ENCODE measurements at places on chromosomes 5 and 9. TPM values are rescaled to one million over a fixed set of nuclear protein-coding genes. Genes with fewer than 3 reads are reported as not detected.

Gene DOCK8
- total RNA-seq = 112 TPM

Gene LRRC19
- 0.27 TPM for total RNA-seq

Gene DNAJA1
- 155 TPM for total RNA-seq

- no peaks in the 10 kb centered on the region for H3K4me1 ChIP-seq
- DNase-seq = peak; percentile 59
- no peak within 1 kb of the TSS for H3K4me3 ChIP-seq
- no peaks in the 10 kb centered on the region for H3K36me3 ChIP-seq
- H3K27me3 ChIP-seq = no peaks in the 10 kb centered on the region
- no peak within 1 kb of the TSS for H3K27ac ChIP-seq
Observed at GRCh38 chr9:114681594-114682332, at the start of gene TEX48. TEX48 (minus strand) TSS chr9:114682192; CDS start chr9:114671723, 10,469 bp downstream.

DNA sequence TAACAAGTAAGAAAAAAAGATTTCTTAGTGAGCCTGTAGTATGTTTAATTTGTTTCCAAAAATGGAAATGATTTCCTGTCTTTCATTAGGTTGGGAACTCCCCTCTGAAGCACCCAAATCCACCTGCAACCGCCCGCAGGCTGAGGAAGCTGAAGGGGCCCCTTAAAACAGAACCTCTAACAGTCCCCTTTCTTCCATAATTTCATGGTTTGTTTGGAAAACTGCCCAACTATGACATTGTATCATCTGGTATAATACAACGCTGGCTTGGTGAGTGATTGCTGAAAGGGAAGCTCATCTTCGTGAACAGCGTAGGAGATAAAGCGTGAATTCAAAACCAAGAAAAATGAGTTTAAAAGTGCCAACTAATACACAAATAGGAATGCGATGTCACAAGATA lies 215.5 kb downstream of the FSTL4 start:
- H3K27ac ChIP-seq = no peak overlapping the region
- H3K27me3 ChIP-seq = no peaks in the 10 kb centered on the region
- no peak for DNase-seq
- no peak overlapping the region for H3K4me3 ChIP-seq

- H3K36me3 ChIP-seq = peaks cover 56% of the 10 kb centered on the region
- no peaks in the 10 kb centered on the region for H3K27me3 ChIP-seq
- peaks cover 93% of the 10 kb centered on the region for H3K4me1 ChIP-seq
- no peak overlapping the region for H3K4me3 ChIP-seq
- H3K27ac ChIP-seq = no peak overlapping the region
Observed at GRCh38 chr9:94173632-94174031, 85.5 kb upstream of the ZNF169 start.

DNA sequence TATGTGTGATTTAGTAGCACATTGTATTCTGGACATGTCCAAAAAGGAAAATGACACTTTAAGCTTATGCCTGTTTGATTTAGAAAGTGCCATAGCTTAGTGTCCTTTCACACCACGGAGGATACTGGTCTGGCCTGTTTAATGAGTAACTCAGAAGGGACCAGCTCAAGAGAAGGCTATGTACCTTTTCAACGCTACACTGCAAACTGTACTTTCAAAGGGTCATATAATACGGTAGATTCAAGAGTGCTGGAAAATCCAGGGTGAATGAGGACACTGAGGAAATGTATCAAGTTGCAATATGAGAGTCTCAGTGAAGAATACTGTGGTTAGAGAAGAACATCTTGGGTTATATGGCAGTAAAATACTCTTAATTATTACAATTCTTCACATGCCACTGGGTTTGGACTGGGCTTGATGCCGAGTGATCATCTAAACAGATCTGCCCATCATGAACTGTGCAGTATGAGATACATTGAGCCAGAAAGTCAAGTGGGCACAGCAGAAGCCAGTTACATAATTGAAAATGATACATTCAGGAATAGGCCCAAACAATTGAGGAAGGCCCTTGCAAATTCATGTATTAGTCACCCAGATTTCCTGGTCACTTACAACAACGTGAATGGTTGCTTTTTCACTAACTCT lies 1211.5 kb upstream of the CDH9 start:
- no peaks in the 10 kb centered on the region for H3K27me3 ChIP-seq
- no peak for DNase-seq
- H3K27ac ChIP-seq = no peak overlapping the region
- H3K4me3 ChIP-seq = no peak overlapping the region
- no peaks in the 10 kb centered on the region for H3K4me1 ChIP-seq
- H3K36me3 ChIP-seq = no peaks in the 10 kb centered on the region

DNA sequence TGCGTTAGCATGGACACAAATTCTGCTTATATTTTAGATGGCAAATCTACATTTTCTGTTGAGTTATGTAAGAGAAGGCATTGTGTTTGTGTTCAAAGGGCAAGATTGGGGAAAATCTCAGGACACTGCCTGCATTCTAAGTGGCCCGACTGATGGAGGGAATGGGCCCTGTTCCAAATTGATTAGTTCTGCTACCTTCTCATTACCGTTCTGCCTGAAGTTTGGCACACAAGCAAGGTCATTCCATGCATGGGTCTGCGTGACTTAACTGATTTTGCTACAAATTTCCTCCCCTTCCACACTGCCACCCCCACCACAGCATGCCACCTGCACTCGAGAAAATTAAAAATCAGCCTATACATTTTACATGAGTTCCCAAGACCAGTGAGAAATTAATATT lies 409.9 kb downstream of the BRINP1 start:
- H3K27me3 ChIP-seq = no peaks in the 10 kb centered on the region
- no peaks in the 10 kb centered on the region for H3K36me3 ChIP-seq
- H3K4me1 ChIP-seq = no peaks in the 10 kb centered on the region

DNA sequence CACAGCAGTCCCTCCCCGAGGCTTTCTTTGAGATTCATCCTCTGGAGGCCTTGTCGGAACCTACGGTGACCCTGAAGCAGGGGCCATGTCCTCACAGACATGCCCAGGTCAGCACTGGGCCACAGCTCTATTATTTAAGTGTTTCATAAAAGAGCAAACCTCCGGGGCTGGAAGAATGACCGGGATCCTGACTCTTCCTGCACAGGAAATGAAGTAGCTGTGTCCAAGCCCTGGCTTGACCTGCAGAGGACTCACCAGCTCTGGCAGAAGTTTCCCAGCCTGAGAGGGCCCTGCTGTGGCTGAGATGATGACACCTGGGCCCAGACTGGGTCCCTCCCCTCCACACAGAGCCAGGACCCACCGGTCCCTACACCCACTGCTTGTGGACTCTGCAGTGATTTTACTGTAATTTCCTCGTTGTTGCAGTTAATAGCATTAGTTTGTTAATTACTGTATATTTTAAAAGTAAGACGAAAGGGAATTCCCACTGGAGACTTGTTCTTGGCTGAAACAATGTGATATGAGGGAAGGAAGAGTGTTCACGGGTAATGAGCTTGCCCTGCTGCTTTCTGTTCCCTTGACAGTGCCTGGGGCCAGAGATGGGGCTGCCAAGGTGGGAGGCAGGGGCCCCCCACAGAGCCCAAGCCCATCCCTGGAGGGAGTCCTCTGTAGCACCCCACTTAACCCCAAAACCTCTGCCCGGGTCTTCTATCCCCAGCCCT lies 72.2 kb downstream of the PCDH1 start:
- H3K4me1 ChIP-seq = peaks cover 28% of the 10 kb centered on the region
- peak overlapping the region; percentile 76 for H3K27ac ChIP-seq
- no peak for DNase-seq
- no peak overlapping the region for H3K4me3 ChIP-seq
- peaks cover 24% of the 10 kb centered on the region for H3K27me3 ChIP-seq

DNA sequence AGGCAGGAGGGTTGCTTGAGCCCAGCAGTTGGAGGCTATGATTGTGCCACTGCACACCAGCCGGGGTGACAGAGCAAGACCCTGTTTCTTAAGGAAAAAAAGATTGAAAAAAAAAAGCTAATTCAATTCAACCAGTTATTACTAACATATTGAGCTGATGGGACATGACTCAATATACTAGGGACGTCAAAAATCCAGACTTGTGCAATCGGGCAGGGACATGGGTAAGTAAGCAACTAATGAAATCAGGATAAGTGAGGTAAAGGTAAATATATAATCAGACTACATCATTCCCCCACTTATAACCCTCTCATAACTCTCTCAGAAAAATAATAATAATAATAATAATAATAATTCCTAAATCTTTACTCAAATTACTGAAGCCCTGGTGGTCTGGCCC lies 975 bp upstream of the HAVCR1 start:
- H3K36me3 ChIP-seq = no peaks in the 10 kb centered on the region
- no peak for DNase-seq
- no peaks in the 10 kb centered on the region for H3K4me1 ChIP-seq
- H3K27ac ChIP-seq = no peak overlapping the region
- H3K27me3 ChIP-seq = no peaks in the 10 kb centered on the region
- no peak overlapping the region for H3K4me3 ChIP-seq

DNA sequence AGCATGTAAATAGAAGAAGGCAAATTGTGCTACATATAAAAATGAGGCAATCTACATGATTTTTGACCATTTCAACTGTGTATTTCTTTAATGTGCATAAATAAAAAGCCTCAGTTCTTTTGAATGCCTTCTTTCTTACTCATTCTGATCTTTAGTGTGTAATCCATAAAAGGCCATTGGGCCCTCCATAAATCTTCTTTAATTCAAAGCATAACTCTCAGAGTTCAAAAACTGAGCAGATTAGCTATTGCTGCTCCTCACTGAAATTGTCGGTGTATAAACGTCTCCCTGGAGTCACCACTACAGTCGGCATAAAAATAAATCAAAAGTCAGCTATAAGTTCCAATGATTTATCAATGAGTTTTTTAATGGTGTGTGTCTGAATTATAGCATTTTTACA lies 45.3 kb upstream of the ADAMTSL1 start:
- no peak overlapping the region for H3K27ac ChIP-seq
- no peak for DNase-seq
- H3K4me3 ChIP-seq = no peak overlapping the region
- no peaks in the 10 kb centered on the region for H3K4me1 ChIP-seq
- no peaks in the 10 kb centered on the region for H3K36me3 ChIP-seq

DNA sequence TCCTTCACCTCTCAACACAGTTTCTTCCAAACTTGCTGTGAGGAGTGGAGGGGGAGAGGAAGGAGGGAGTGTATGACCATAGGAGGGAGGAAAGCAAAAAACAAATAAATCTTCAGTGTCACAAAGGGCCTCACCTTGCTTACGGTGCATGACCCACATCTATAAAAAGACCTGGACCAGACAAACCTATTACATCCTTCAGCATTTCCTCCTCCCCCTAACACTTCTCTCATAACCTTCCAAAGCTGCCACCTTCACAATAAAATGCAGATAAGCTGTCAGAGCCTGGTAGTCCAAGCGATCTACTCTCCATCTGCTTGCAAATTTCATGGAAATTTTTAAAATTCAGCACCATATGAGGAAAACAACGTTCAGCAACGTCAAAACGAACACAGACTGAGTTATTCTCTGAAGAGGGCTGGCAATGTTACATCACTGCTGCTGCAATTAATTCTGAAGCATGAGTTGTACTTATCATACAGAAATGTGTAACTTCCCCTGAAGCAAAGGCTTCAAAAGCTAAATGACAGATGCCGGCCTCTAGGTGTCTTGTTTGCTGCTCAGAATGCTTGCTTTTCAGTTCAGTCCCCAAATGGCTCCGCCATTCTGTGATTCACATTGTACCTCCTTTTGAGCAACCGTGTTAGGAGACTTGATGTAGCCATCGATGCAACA lies 62.9 kb downstream of the EFNA5 start:
- H3K27ac ChIP-seq = no peak overlapping the region
- no peaks in the 10 kb centered on the region for H3K36me3 ChIP-seq
- no peak overlapping the region for H3K4me3 ChIP-seq

DNA sequence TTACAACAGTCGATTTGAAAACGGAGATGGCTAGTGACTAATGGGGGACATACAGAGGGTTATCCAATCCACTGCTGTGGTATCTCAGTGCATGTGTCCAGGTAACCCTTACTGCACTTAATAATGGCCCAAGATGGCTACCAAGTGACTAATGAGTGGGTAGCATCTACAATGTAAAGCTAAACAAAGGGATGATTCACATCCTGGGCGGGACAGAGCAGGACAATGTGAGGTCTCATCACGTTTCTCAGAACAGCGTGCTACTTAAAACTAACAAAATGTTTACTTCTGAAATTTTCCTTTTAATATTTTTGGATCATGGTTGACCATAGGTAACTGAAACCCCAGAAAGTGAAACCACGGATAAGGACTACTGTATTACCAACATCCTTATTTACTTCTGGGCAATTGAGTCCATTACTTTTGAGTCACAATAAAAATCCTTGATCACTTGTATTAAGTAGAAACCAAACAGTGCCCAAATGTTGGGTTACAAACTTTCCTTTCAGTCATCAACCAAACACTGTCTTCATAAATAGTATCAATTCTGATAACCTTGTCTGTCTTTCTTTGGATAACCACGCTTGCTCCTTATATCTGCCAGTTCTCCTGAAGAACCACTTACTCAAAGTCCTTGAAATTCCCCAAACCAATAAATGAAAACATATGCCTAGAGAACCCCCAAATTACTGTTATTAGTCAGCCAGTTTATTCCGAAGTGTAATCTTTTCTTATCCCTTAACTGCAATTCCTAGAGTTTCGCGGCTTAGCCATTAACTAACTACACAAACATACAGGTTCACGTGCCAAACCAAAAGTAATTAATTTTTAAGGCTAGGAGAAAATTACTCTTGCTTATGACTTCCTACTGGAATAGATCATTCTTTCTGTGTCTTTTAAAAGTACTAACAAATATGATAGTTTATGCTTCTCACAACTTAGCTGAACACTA lies 59.7 kb downstream of the ELL2 start:
- no peaks in the 10 kb centered on the region for H3K27me3 ChIP-seq
- no peak overlapping the region for H3K4me3 ChIP-seq
- H3K27ac ChIP-seq = no peak overlapping the region
- no peak for DNase-seq
- H3K4me1 ChIP-seq = peaks cover 6% of the 10 kb centered on the region
- peaks cover 50% of the 10 kb centered on the region for H3K36me3 ChIP-seq

DNA sequence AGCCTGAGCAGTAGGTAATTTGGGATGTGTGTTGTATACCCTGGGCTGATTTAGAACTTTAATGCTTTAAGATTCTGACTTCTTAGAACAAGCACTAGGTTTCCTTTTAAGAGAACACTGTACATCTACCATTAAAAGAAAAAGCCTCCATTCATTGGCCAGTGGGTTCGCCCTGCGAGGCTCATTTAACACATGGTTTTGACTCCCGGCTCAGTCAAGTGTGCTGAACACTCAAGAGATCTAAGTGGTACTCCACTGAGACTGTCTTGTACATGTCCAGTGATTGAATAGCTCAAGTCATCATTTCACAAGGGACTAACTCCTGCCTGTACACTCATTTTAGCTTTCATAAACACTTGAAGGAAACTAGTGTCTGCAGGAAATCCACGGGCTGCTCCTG lies 3.9 kb downstream of the FUBP3 start:
- no peak overlapping the region for H3K27ac ChIP-seq
- peaks cover 12% of the 10 kb centered on the region for H3K36me3 ChIP-seq
- H3K4me3 ChIP-seq = no peak overlapping the region
- H3K27me3 ChIP-seq = no peaks in the 10 kb centered on the region
